ENCODE measurements at places on chromosomes 12 and 14.

GRCh38 chr12:28827861-28828260 lies 321.2 kb upstream of the FAR2 start:
- DNase-seq: no peak

GRCh38 chr14:60981633-60982455 lies 799 bp downstream of the SLC38A6 start:
- DNase-seq: no peak

DNA sequence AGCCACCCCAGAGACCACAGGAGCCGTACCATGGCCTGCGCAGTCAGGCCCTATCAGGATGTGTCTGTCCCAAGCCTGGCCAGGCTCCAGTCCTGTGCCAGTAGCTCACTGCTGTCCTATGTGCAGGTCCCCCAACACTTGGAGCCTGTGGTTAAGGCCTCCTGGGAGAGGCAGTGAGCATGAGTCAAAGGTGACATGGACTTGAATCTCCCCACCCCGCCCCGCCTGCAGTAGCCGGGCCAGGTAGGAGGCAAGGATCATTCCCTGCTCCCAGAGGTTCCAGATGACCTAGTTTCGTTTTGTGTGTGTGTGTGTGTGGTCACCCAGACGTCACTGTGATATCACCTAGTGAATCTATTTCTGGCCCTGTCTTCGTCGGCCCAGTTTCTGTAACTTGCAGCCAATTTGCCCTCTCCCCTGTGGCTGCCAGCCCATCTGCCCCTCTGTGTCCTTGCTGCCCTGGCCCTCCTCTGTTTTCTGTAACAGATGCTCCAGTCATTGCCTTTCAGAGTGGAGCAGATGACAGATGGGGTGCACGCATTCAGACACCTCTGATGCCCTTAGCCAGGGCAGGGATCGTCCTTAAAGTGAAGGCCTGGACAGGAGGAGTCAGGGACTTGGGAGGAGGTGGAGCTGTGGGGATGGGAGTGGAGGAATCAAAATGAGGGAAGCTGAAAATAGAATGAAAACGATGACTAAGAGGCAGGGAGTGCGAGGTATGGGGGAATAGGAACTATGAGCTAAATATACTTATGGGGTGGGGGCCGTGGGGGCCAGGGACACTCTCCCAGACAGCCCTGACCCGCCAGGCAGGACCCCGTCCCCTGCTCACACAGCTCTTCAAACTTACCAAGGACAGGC lies 37.4 kb downstream of the SLC6A12 start:
- DNase-seq: no peak

DNA sequence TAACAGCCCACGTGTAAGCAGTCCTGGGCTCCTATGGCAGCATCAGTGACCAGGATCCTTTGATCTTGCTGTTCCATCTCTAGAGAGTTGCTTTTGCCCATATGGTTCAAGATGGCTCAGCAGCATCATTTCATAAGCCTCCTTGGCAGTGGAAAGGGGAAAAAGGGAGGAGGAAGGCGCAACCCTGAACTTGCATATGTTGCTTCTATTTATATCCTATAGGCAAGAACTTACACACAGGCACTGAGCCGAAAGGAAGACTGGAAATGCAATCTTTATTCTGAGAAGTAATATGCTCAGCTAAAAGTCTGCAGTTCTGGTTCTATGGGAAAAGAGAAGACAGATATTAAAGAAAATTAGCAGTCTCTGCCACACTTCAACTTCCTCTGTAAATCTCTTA lies 167.7 kb upstream of the PLXNC1 start:
- no peak for DNase-seq

GRCh38 chr12:127278351-127278750 lies 988.6 kb upstream of the TMEM132C start:
- DNase-seq: no peak

DNA sequence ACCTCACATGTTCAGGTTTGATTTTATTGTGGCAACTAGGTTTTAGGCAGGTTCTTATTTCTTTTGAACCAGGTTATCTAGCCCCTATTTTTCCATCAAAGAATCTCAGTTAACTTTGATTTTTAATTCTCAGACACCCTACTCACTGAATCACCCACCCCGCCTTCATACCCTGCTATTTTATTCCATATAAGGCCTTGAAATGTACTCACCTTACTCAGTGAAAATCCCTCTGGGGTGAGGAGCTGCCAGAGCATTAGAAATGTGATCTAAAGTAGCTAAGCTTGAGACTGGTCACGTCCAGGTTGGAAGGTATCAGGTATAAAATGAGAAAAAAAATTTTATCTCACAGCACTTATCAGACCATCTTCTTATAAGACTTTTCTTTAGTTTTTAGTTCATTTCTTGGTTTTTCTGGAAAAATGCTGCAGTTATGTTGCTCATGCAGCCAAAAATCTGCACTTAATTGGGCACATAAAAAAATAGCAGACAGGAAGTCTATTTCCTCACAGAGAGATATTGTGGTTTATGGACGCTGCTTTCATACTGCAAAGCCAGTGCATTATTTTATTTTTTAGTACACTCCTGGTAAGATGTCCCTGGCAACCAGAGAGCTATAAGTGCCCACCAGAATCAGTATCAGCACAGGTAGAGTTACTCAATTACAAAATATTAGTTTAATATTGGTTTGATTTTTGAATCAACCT lies 101.5 kb upstream of the CCDC91 start:
- DNase-seq: no peak

- no peak for DNase-seq
Measured at GRCh38 chr14:106845286-106846087, 1319.1 kb downstream of the TMEM121 start.

GRCh38 chr12:107864235-107864634 lies 89.7 kb downstream of the ASCL4 start:
- no peak for DNase-seq

DNA sequence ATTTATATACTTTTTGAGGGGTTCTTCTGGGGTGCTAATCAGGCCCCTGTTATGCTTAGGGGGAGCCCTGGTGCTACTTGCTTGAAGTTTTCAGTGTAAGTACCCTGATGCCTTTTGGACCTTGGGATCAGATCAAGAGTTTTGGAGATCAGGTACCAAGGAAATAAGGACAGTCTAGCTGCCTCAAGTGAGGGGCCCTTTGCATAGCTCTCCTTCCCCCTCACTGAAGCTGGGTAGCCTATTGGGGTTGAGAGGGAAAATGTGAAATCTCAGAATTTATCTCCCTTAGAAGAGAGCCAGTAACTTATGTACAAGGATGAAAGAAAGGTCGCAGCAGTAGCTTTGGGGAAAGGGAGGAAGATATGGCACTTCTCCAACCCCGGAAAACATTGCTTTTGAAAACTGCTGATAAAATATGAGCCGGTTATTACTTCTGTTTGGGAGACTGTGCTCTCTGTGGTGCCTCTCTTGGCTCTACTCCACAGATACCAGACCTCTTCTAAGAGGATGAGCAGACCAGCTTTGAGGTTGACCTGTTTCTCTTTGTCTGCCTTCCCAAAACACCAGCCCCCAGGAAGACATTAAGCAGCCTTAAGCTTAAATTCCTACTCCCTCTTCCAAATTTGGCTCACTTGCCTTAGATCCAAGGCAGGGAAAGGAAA lies 8.8 kb upstream of the AMHR2 start:
- no peak for DNase-seq

DNA sequence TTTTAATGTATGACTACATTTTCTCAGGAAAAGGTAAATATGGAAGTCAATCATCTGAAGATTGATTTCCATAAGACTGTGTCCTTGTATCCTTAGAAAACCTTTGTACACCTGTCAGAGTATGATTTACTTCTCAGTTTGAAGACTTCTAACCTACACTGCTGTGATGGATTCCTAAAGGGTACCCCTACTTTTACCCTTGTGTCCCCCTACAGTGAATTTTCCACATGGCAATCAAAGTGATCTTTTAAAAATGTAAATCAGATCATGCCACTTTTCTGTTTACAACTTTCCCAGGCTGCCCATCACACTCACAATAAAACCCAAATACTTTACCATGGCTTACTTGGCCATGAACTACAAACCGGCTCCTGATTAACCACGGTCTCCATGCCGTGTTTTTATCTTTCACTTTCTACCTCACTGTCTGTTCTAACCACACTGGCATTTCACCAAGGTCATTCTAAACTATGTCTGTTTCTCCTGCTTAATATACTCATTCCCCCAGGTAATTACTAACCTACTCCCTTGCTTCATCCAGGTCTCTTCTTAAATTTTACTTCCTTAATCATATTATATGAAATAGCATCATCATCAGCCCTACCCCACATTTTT lies 8.1 kb downstream of the DNAI7 start:
- no peak for DNase-seq

DNA sequence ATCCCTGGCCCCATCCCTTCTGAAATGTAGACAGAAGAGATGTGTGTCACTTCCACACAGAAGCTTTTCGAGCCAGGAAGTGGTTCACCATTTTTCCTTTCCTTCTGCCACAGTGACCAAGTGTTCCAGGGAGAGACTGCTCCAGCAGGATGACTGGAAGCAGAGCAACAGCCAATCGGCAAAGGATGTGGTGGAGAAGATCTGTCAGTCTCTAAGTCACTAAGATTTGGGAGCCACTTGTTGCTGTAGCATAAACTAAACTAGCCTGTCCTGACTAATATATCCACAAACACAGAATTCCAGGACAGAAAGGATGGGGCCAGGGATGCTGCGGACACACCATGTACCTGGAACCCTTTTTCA lies 42.9 kb downstream of the DUSP6 start:
- DNase-seq: no peak

- no peak for DNase-seq
Measured at GRCh38 chr12:102808412-102808811, 108.6 kb downstream of the PAH start.

GRCh38 chr12:124722878-124723277 lies 140.8 kb downstream of the SCARB1 start:
- no peak for DNase-seq

All from cortex of kidney (tissue), 1 donor.